ENCODE measurements at places on chromosomes 1 and 21.

- DNase-seq: peak; percentile 51
These were observed 15.9 kb upstream of the GPR25 start for GRCh38 chr1:200856716-200857357.

DNA sequence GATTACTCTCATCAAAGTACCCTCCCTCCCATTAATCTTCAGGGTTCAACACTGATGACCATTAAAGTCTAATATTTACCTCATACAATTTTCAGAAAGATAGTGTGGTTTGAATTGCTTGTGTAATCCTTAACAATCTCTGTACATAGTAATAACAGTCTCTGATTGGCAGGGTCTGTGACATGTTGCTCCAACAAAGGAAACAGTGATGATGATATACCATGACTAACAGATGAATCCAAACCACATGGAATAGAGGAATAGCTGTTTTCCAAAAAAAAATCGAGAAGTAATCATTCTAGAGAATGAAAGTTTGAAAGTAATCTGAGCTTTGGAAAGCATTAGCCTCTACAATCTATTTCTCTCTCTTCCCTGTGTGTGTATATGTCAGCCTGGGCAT is 610.1 kb upstream of the NEGR1 start:
- DNase-seq: peak; percentile 60

DNA sequence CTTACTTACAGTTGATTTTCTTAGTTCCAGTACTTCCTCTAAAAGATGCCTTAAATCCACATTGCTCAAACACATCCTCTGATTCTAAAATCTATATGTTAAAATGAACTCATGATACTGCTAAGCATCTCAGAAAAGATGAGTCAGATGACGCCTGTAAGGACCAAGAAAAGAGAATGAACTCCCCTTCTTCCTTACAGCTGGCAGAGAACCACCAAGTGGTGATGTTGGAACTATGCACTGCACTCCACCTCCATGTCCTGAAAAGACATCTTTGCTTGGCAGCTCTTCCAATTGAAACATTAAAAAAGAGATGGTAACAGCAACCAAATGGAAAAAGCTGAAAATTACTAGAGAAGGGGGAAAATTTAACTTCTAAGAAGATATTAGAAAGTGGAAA is 648.8 kb downstream of the PTPRC start:
- DNase-seq: peak; percentile 49

DNA sequence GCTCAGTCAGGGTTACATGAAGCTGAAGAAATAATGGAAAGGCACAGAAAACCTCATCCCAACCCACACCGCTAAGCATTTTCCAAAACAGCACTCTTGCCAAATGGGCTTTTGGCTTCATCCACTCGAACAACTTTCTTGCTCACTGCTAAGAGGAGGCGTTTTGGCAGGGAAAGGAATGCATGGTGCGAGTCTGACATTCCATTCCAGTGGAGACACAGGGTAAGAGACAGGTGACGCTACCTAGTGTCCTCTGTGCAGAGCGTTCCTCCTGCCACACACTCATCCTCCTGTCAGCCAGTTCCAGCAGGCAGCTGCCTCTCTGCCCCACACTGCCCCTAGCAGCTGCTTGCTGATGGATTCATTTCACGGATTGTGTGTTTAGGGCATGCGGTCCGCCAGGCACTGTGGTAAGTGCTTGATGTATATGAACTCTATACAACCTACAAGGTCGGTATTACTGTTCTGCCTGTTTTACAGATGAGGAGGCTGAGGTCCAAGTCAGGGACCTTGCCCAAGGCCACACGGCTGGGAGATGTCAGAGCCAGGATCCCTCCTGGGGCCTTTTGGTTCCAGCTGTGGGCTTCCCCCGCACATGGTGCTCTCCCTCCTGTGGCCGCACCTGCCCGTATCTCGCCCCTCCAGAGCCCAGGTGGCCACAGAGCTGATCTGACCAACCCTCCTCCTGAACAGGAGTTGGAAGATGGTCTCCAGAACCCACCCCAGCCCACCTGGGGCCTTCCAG is 25.7 kb upstream of the BACE2 start:
- DNase-seq: no peak

GRCh38 chr1:1782399-1783221 is 4.3 kb upstream of the NADK start:
- DNase-seq: peak; percentile 60

- no peak for DNase-seq
These were observed 229.8 kb downstream of the CAMTA1 start for GRCh38 chr1:7015022-7015421.

All from foreskin fibroblast (primary cell).